ENCODE measurements at places on chromosomes 7 and 10.
A peak's percentile ranks its signal among the peaks of the same experiment; 100 is the strongest.

DNA sequence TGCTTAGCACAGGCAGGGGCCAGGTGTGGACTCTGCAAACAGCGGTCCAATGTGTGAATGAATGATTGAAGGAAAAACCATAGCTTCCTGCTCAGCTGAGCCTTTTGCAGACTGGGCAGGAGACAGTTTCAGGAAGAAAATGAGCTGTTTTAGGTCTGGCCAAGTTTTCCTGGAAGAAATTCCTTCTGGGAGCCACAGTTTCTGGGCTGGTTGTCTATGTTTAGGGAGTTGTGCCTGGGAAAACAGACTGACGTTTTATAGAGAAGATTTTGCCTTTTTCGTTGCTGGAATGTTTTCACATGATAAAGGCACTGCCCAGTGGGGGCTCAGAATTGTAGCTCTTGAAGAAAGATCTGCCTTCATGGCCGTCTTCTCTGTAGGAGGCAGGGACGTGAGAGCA is 255.1 kb downstream of the CCSER2 start:
- no peak for DNase-seq

GRCh38 chr10:78539247-78539766 is 505.6 kb downstream of the RPS24 start:
- DNase-seq, result no peak

DNA sequence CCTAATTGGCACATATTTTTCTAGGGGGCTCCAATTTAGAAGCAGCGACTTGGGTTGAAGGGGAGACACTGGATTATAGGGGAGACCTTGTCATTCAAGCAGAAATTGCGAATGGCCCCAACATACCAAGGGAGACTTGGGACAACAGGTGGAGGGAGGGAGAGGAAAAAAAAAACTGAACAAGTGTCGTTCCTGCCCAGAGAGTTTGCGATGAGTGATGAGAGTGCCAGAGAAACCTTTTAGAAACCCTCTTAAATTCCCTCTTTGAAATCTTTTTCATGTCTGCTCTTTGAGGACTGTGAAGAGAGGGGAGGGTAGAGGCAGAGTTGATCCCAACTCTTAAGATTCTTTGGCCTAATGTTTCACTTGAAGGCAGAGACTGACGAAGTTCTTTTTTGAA is 24.3 kb downstream of the RBM20 start:
- no peak for DNase-seq

DNA sequence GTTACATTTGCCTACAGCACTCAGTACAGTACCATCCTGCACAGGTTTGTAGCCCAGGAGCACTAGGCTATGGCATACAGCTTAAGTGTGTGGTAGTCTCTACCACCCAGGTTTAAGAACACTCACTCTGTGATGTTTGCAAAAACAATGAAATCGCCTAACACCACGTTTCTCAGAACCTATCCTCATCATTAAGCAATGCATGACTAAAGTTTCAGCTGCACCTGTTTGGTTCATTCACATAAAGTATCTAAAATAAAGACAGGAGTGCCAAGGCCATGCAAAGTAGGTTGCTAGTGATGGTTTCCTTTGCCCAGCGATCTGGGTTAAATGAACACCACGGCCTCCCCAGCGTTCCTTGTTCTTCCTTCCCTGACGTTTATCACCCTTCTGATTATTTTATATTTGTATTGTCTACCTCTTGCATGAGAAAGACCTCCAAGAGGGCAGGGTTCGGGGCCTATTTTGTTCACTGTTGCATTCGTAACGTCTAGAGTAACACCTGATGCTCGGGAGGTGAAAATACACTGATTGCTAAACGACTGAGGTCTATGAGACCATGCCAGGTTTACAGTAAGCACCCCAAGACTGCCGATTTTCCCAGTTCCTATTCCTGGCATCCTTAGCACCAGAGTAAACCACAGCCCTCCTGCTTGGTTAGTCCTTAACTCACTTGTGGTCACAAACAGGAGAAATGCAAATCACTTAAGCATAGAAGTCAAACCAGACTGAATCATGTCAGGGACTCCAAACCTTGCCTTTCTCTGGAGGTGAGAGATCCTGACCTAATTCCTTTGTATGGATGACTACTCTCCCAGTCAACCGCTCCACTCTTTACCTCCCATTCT is 204.1 kb upstream of the NFE2L3 start:
- DNase-seq, result no peak

DNA sequence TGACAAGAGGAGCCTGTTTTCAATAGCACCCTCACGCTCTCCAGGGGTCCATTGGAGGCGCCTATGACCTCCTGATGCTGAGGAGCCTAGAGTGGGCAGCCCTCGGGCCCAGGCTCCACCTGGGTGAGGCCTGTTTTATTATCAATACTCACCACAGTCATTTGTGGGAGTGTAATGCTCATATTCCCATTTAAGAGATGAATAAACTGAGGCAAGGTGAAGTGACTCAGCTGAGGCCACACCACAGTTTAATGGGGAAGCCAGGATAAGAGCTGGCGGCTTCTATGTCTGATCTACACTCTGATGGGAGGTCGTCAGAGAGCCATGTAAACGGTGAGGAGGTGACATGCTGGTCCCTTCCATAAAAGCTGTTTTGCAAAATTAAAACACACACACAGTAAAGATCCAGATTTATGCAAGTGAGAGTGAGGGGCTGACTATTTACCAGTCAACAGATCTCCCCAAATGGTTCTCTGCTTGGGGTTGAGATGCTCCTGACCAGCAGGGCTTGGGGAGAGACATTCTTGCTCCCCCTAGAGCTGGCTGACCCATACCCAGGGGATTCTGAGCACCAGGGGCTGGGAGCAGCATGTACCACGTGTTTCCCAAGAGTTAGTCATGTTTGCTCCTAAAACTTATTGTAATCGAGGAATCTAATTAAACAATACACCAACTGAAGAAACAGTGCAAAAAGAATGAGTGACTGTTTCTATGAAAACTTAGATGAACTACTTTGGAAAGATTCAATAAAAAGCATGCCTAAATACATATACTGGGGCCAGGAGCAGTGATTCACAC is 81.0 kb upstream of the INSIG1 start:
- no peak for DNase-seq

DNA sequence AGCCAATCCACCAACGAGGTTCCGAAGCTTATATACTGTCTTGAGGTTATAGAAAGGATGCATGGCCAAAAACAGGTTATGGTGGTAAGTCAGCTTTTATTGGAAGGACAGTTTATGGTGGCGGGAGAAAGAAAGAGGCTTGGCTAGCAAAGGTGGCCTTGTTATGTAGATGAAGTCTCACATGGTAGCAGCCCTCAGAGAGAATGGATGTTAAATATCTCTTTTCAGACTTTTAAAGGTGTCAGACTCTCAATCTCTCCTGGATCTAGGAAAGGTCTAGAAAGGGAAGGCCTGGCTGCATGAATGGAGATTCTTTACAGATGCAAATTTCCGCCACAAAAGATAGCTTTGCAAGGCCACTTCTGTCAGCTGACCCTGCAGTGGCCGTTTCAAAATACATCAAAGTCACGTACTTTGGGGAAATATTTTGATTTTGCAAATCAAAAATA is 333.8 kb downstream of the GALNT17 start:
- no peak for DNase-seq

- no peak for DNase-seq
Measured at GRCh38 chr10:63204667-63205391, 71.7 kb downstream of the NRBF2 start.

GRCh38 chr7:146700015-146700560 is 583.5 kb downstream of the CNTNAP2 start:
- DNase-seq, result no peak

DNA sequence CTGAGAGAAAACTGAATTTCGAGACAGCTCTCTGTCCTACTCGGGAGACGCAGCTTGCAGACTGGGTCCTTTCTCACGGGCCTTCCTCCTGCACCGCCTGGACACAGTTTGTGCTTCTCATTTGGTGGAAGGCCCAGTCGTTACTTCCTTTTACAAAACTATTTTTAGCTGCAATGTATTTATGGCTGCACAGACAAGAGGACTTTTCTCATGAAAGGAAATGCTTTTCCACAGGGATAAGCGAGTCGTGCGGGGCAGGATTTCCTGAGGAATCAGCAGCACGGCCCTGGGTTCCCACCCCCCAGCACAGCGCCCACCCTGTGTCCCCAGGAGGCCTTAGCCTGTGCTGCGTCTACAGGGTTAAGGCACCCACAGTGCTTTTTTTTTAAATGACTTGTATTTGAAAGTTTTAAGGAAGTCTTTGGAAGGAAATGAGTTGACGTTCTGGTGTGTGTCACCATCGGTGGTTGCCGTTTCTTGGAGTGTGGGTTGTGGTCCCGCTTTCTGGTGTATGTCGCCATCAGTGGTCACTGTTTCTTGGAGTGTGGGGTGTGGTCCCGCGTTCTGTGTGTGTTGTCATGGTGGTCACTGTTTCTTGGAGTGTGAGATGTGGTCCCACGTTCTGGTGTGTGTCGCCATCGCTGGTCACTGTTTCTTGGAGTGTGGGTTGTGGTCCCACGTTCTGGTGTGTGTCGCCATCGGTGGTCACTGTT is 50.9 kb downstream of the INPP5A start:
- DNase-seq, result no peak

- peak; percentile 46 for DNase-seq
Measured at GRCh38 chr10:73771722-73772280, 10.0 kb upstream of the CHCHD1 start.

- no peak for DNase-seq
Measured at GRCh38 chr7:156026076-156026600, 213.9 kb upstream of the SHH start.

GRCh38 chr10:63554657-63555056 is 33.5 kb downstream of the REEP3 start:
- peak; percentile 58 for DNase-seq

- DNase-seq, result no peak
Measured at GRCh38 chr10:102424916-102425315, 4.3 kb downstream of the FBXL15 start.

- no peak for DNase-seq
Measured at GRCh38 chr7:135348493-135348892, 114.9 kb downstream of the STRA8 start.
